ENCODE measurements at places on chromosomes 1 and 21. TPM values are rescaled to one million over a fixed set of nuclear protein-coding genes. Genes with fewer than 3 reads are reported as not detected.
A peak's percentile ranks its signal among the peaks of the same experiment; 100 is the strongest.

SPRR2G gene
- not detected for total RNA-seq

TSPEAR gene
- total RNA-seq = not detected

RPTN gene
- total RNA-seq = not detected

RNU1-3 gene
- 1,290 TPM for total RNA-seq

TRAF3IP3 gene
- 0.67 TPM for total RNA-seq

DNA sequence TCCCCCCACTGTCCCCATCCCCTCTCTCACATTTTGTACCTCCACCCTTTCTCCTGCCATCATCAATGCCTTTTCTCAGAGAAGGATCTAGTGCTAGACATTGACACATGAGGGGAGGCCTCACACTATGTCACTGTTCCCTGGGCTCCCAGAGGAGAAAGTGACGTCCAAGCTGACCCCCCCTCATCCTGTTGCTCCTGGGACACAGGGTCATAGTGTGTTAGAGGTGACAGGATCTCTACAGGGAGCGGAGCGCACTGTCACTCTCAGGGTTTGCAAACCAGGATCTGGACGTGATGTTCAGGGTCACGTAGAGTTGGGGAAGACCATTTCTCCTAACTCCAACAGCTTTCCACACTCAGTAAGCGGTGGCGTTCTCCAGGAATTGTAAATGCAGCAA is 2.6 kb downstream of the NCMAP start:
- DNase-seq = no peak
- H3K27me3 ChIP-seq = no peaks in the 10 kb centered on the region
- H3K4me3 ChIP-seq = no peak overlapping the region
- H3K36me3 ChIP-seq = no peaks in the 10 kb centered on the region

GRCh38 chr1:155186794-155187455 is 13.3 kb downstream of the TRIM46 start:
- H3K4me1 ChIP-seq = peaks cover 2% of the 10 kb centered on the region
- no peaks in the 10 kb centered on the region for H3K36me3 ChIP-seq
- no peak overlapping the region for H3K27ac ChIP-seq

DNA sequence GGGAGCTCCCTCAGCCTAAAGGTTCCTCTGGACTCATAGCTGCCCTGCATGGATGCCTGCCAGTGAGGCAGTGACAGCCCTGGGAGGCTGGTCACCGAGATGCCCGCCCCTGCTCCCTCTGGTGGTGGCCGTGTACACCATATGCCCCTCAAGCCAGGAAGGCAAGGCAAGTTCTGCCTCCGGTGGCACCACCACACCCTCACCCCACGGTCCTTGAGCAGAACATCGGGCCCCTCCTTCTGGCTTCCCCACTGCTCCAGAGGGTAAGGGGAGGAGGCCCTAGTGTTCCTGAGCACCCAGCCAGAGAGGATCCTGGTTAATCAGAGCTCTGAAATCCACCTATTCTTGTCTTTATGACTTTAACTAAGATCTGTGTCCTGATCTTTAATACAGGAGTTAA is 1.5 kb upstream of the S100A14 start:
- peak overlapping the region; percentile 66 for H3K27ac ChIP-seq
- no peaks in the 10 kb centered on the region for H3K27me3 ChIP-seq
- no peaks in the 10 kb centered on the region for H3K36me3 ChIP-seq
- H3K4me1 ChIP-seq = peaks cover 9% of the 10 kb centered on the region
- DNase-seq = no peak

- no peaks in the 10 kb centered on the region for H3K27me3 ChIP-seq
- peaks cover 3% of the 10 kb centered on the region for H3K4me1 ChIP-seq
- H3K4me3 ChIP-seq = no peak overlapping the region
- DNase-seq = no peak
- no peak overlapping the region for H3K27ac ChIP-seq
Measured at GRCh38 chr1:54460351-54460750, 54.2 kb upstream of the SSBP3 start.

DNA sequence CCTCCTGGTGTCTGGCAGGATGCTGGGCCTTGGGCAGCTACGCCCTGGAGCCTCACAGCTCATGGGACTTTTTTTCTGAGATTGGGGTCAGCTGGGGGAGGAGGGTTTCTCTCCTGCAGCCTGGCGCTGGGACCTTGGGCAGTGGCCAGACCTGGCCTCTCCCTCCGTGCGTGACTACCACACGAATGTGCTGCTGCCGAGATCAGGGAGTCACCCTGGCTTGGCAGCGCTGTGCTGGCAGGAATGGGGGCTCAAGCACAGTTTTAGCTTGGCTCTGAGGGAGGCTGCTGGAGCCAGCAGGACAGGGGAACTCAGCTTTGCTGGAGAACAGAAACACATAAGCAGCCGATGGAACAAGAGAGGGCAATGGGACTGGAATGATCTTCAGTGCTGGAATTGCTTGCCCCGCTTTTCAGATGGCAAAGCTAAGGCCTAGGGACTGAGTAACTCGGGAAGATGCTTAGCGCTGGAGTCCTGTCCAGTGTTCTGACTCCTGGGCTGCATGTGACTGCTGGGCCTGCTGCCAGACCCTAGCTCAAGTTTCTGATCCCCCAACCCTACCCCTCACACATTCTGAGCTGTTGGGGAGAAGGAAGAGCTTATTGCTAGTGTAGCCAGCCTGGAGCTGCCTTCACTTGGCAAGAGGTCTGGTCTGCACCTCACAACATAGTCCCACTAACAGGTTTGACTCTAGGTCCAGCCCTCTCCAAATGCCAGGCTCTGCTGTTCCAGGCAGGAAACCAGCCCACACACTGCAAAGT is 69.9 kb downstream of the NAV1 start:
- no peak overlapping the region for H3K4me3 ChIP-seq
- DNase-seq = no peak
- H3K36me3 ChIP-seq = no peaks in the 10 kb centered on the region
- no peak overlapping the region for H3K27ac ChIP-seq
